Epithelial cell of proximal tubule (primary cell): ENCODE measurements at places on chromosomes 6 and 20.

- no peak for DNase-seq
Observed at GRCh38 chr20:3679749-3680700, 1.8 kb downstream of the ADAM33 start.

GRCh38 chr6:113662688-113663333 is 194.3 kb upstream of the MARCKS start:
- DNase-seq = no peak

GRCh38 chr20:63896264-63897105 is 1.6 kb downstream of the DNAJC5 start:
- DNase-seq = no peak

- DNase-seq = no peak
Observed at GRCh38 chr6:5995949-5996713, 10.6 kb downstream of the NRN1 start.
